ENCODE measurements at places on chromosomes 2 and 18.

DNA sequence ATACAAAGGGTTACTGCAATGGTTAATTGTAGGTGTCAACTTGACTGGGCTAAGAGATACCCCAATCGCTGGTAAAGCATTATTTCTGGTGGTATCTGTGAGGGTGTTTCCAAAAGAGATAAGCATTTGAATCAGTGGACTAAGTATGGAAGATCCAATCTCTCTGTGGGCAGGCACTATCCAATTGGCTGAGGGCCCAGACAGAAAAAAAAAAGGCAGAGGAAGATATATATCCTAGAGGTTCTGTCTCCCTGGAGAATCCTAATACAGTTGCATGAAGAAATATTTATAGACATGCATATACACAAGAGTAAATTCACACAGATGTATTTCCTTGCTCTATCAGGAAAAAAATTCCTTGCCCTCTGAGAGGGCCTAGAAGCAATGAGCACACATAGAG lies 43.9 kb downstream of the TBC1D8 start:
- no peak for DNase-seq

- DNase-seq, result peak; percentile 32
These were observed 80.3 kb downstream of the DYNAP start for GRCh38 chr18:54671291-54671881.

DNA sequence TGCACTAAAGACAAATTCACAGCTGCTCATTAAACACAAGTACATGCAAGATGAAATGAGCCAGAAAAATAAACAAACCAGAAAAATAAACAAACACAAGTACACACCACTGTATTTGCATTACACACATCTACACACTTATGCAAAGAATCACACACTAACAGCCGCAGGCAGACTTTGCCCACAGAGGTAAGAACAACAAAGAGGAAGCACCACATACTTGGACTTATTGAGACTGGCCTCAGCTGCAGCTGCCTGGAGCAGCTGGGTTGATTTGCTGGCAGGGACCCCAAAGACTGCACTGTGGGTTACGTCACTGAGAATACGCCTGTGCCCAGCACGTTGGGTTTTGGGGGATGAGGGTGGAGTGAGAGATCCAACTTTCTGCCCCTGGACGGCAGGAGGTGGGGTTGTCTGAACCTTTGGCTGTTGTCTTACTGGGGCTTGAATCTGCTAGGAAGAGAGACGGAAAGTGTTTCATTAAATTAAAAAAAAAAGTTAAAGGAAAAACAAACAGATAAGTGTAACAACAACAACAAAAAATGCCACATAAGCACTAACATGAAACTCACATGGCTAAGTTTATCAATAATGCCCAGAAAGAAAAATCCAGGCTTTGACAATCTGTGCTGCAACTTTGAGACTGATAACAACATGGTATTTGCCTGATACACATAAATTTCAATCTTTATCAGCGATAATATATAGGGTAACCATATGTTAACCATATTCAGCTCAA lies 71.9 kb upstream of the NFU1 start:
- DNase-seq, result peak; percentile 13

DNA sequence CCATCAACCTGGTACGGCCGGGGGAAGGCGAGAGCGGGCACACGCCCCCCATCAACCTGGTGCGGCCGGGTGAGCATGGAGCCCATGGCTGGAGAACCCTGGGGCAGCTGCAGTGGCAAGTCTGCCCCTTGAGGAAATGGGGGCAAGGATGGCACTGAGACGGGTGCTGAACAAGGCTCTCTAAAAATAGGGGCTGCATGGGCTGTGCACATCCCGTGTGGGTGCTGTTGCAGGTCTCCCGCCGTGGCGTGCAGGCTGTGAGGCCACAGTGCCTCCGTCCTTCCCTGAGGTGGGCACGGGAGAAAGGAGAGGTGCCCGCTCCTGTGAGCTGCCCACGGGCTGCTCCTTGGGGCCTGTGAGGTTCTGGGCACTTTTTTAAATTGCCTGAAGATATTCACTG lies 99.2 kb downstream of the NFATC1 start:
- DNase-seq, result no peak

- no peak for DNase-seq
These were observed 26.6 kb upstream of the SPATS2L start for GRCh38 chr2:200279857-200280256.

Measured in fibroblast of skin of abdomen (primary cell).